ENCODE measurements at places on chromosomes 3 and 15.

DNA sequence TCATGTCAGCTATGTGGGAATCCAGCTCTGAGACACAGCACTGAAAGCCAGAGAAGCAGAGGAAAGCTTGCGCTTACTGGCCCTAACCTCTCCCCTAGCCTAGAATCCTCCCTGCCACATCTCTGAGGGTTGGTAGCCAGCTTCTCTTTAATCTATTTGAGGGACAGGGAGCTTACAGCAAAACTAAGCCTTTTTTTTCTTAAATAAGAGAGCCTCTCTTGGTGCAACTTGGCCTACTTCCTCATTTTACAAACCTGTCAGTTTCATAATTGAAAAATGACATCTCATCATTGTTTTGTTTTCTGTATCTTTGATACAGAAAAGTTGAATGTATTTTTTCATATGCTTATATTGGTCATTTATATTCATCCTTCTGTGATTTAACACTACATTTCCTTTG lies 193.9 kb downstream of the ZNF621 start:
- DNase-seq = no peak

DNA sequence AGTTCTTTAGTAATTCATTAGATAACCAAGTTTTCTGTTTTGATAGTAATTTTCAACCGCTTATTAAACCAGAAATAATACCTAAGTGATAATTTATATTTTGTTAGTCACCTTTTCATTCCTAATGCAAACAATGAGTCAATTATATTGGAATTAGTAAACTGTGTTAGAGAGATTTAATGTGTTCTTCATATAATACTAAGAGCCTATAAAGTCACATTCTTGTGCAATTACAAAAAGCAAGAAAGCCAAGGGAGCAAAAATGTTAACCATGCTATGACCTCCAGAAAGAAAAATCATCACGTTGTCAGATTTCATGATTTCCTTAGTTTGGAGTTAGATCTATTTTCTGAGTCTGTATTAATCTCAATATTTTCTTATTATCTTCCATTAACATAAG lies 108.8 kb upstream of the SAMMSON start:
- no peak for DNase-seq

GRCh38 chr3:9226326-9226725 lies 23.1 kb downstream of the SRGAP3 start:
- DNase-seq = no peak

DNA sequence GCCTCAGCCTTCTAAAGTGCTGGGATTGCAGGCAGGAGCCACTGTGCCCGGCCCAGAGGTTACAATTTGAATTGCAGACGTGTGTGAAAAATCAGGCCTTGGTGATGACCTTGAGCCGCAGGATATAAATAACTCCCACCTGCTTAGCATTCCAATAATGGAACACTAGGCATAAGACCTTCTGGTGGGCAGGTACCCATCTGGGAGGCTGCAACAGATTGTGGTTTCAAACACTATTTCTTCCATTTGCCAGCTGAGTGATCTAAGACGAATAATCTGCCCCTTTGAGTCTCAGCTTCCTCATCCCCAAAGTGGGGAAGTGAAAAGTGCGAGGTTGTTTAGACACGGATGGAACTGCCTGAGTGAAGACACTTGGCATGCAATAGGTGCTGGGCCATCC lies 47.7 kb upstream of the HERC1 start:
- DNase-seq = no peak

DNA sequence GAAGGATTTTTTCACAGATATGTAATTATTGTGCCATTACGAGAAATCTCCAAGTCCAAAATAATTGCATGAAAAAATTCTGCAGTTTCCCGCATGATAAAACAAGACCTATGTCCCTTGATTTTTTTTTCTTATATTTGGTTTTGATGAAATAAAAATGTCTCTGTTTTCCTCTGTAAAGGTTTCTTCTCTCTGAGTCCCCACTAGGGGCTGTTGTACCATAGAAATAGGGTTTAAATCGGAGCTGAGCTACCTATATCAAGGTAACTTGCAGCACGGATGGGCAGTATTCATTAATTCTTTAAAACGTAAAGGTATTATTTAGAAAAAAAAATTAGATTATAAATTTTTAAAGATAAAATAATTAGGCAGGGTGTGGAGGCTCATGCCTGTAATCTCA lies 66.6 kb upstream of the IGF1R start:
- DNase-seq = no peak

DNA sequence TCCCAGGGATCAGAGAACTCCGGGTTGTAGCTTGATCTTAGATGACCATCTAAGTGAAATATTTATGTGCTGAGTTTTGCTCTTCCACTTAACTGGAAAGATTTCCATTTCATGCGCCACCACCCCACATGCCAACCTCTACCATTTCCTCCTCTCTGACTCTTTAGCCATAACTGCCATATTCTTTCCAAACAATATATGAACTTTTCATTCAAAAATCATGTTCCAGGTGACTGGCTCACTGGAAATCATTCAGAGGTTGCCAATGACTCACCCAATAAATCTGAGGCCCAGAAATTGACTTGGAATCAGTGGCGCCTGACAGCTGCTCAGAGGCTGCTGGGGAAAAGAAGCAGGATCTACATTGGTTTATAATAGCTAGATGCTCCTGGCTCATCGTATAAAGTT lies 31.6 kb upstream of the FAM174B start:
- DNase-seq = no peak

DNA sequence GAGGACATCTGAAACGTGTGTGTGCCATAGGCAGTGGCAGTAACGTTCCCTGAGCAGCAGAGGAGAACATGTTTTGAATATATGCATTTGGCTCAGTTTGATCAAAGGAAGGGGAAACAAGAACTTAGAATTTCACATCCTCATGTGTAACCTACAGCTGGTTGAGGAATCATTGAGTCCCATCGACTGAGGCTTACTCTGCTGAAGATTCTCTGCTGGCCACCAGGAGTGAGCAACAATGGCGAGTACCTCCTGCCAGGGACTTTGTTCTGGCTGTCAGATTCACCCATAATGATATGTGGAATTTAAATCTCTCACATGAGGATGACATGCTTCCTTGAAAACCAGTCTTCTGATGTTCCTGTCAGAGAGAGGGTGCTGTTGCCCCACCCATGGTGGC lies 21.3 kb downstream of the GORASP1 start:
- no peak for DNase-seq

- peak; percentile 63 for DNase-seq
Measured at GRCh38 chr15:32641517-32642059, at the start of gene SCG5. Gene SCG5, plus strand, starts transcription at chr15:32641710. Its CDS starts 1,883 bp downstream, at chr15:32643593.

DNA sequence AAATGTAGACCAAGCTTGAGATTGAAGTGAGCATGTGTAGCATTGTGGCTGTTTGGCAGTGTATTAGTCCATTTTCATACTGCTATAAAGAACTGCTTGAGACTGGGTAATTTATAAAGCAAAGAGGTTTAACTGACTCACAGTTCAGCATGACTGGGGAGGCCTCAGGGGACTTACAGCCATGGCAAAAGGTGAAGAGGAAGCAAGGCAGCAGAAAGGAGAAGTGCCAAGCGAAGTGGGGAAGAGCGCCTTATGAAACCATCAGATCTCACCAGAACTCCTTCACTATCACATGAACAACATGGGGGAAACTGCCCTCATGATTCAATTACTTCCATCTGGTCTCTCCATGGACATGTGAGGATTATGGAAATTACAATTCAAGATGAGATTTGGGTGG lies 8.6 kb upstream of the CERS3 start:
- no peak for DNase-seq

DNA sequence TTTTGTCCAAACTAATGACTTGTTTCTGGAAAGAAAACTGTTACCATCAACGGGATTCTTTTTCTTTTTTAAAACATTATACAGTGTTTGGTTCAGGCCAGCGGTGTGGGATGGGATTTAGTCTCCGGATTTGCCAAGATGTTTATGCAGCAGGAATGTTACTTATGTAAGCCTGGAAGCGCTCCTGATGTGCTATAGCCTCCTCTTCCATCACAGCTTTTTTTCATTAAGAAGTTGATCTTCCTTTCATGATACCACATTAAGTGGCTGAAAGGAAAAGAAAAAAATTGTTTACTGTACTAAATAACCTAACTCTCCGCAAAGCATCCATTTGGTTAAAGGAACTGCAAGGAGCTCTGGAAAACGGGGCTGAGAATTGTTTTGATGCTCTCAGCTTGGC lies 120.5 kb upstream of the ALDH1A3 start:
- no peak for DNase-seq

DNA sequence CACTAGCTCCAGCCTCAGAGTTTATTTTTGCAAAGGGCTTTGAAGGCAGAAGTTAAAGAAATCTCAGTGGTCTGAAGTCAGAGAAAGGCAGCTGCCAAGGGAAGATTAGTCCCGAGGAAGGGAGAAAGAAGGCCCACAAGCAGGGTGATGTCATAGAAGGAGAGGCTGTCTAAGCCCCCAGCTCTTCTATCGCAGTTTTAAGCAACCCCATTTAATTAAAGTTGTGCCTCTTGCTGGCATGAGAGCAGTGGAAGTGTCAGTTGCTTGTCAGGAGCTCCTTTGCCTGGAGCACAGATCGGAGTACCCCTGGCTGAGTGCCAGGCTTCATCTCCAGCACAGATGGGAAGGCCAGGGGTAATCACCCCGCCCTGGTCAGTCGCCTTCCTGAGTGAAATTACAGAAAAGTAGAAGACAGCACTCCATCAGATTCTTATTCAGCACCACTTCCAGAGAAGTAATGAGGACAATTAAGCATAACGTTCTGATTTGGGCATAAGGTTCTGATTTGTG lies 530.7 kb downstream of the EPHB1 start:
- DNase-seq = no peak

- no peak for DNase-seq
Measured at GRCh38 chr15:45112591-45113379, 1.2 kb downstream of the DUOX2 start.

- no peak for DNase-seq
Measured at GRCh38 chr3:23240171-23240785, 37.2 kb downstream of the UBE2E2 start.

DNA sequence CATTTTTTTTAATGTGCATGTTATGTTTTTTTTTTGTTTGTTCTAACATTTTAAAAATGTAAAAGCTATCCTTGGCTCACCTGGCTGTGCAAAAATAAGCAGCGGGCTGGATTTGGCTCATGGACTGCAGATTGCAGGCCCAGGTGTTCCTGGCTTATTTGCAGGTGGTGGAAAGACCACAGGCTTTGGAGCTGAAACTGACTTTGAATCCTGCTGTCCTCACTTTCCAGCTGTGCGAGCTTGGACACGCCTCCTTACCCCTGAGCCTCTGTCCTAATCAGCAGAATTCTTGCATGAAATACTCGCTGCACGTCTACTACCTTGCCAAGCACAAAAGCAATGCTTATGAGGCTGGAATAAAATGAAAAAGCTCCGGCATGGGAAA lies 188.7 kb upstream of the TPM1 start:
- no peak for DNase-seq

DNA sequence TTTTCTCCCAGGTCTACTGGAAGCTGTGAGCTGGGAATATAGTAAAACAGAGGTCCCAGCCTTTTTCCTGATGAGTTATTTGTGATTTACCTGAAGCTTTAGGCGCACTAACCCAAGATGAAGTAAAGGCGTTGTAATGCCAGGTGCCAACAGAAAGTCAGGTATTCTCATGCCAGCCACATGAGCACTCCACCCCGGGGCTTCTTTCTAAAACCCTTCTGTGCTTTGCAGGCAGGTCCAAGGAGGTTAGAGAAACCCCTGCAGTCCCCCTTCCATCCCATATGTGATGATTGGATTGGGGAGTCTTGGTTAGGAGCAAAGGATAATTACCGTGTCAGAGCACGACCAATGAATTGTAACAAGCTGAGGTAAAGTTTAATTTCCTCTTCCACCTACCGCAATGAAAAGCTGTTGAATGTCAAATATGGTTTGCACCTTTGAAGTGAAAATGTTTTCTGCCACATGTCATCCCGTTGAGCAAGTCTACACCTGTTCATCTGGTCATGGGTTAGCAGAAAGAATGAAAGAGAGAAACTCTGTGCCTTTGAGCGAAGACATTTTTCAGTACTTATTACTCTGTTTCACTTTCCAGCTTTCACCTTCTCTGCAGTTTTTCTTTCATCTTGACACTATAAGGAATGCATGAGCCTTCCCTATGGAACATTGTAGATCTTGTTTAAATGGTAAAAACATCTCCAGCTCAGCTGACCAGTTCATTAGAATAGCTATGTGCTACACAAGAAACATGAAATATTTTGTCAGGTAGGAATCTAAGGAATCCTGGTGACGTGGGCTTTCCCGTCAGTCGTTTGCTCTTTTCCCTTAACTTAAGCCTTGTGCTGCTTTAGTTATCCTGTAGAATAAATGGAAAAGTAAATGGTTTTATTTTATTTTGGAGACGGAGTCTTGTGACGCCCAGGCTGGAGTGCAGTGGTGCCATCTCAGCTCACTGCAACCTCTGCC lies 204.6 kb upstream of the IL12A start:
- DNase-seq = no peak

- DNase-seq = no peak
Measured at GRCh38 chr3:57746156-57747010, 9.7 kb upstream of the SLMAP start.

- no peak for DNase-seq
Measured at GRCh38 chr15:99117563-99118257, 12.8 kb downstream of the SYNM start.

- DNase-seq = no peak
Measured at GRCh38 chr3:140428380-140428779, 249.5 kb upstream of the TRIM42 start.

- no peak for DNase-seq
Measured at GRCh38 chr3:45793482-45794176, 2.7 kb downstream of the SLC6A20 start.

DNA sequence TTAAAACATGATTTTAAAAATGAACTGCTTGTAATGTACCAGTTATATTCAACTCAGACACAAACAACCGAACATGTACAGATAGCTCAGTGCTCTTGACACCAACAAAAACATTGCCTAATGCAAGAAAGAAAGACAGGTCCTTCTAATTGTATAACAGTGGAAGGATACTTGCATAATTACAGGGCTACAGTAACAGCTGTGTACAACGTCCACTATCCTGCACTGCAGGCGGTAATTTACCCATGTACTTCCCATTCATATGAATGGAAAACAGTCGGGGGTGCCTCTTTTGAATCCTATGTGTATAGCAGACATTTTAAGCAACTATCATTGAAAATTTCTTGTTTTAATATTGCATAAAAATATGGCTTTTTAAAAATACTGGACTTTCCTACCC lies 41.1 kb upstream of the PLSCR5 start:
- DNase-seq = no peak

- DNase-seq = no peak
Measured at GRCh38 chr3:33439546-33440327, 468 bp downstream of the UBP1 start.

All from iPS DF 6.9 (cell line).